ENCODE measurements at places on chromosomes 2 and 18.
A peak's percentile ranks its signal among the peaks of the same experiment; 100 is the strongest.

GRCh38 chr2:24011250-24012104 is 1.6 kb downstream of the MFSD2B start:
- DNase-seq = peak; percentile 67

GRCh38 chr2:16142383-16143361 is 202.3 kb downstream of the MYCN start:
- no peak for DNase-seq

- no peak for DNase-seq
Measured at GRCh38 chr2:39731546-39731945, 47.5 kb downstream of the THUMPD2 start.

DNA sequence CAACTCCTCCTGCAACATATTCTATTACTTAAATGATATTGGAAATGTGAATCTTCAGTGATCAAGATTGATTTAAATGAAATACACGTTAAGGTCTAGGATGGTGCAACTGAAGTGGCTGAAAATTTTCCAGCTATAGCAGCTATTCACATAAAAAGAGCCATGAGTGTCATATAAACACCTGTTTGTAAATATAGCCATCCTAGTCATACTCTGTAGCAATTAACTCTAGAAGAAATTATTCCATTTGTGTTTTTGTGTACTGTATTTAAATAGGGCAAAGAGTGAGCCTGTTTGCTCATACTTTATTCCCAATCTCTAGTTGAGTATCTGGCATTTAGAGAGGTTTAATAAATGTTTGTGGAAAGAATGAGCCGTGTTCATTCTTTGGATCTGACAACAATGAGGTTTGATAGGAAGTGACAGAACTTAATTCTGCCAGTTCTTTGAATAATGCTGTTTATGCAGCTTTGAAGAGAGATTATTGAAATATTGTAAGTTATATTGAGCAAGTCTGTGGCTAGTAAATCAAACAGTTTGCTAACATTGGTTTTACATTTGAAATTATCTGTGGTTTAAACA is 49.7 kb downstream of the BABAM2 start:
- no peak for DNase-seq

GRCh38 chr18:78771496-78772359 is 207.9 kb upstream of the SALL3 start:
- no peak for DNase-seq
